Gastrocnemius medialis (tissue), 4 donors: ENCODE measurements at places on chromosomes 1 and 21. TPM values are rescaled to one million over a fixed set of nuclear protein-coding genes. Genes with fewer than 3 reads are reported as not detected.

DNA sequence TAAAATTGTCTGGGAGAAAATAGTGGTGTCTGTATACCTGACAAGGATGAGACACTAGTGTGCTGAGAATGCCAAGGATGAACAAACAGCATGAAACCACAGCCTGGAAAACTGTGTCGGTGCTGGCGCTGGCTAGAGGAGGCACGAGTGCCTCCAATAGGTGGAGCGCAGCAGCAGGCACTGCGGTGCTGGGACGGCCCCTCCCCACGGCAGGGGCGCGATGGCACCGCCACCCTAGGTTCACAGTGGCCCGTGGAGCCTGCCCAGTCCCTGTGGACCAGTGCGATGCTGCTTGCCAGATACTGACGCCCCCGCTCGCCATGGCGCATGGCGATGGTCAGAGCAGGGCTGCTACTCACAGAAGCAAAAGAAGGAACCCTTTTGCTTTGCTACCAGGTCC is 6.8 kb downstream of the CFAP410 start:
- no peak for DNase-seq
- H3K27ac ChIP-seq = no peak overlapping the region
- no peak overlapping the region for H3K4me3 ChIP-seq
- no peaks in the 10 kb centered on the region for H3K27me3 ChIP-seq

DNA sequence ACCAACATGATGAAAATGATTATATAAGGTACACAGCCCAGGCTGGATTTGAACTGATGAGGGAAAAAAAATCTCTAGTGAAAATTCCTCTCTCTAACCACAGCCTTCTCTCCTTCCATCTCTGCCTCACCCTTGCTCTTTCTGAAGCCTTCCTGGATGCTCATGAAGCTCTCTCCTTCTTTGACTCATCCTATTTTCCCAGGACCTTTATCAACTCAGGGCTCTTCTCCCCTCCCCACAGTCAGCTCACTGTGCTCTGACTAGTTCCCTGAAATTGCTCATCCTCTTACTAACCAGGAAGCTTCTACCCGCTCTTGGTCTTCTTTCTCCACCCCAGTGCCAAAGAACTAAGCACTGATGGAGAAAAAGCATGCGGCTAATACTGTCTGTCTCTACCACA is 46.4 kb upstream of the ERG start:
- no peaks in the 10 kb centered on the region for H3K27me3 ChIP-seq
- no peaks in the 10 kb centered on the region for H3K36me3 ChIP-seq
- H3K27ac ChIP-seq = no peak overlapping the region
- no peaks in the 10 kb centered on the region for H3K4me1 ChIP-seq
- H3K4me3 ChIP-seq = no peak overlapping the region
- DNase-seq = no peak

Gene SPRR5
- total RNA-seq = not detected

DNA sequence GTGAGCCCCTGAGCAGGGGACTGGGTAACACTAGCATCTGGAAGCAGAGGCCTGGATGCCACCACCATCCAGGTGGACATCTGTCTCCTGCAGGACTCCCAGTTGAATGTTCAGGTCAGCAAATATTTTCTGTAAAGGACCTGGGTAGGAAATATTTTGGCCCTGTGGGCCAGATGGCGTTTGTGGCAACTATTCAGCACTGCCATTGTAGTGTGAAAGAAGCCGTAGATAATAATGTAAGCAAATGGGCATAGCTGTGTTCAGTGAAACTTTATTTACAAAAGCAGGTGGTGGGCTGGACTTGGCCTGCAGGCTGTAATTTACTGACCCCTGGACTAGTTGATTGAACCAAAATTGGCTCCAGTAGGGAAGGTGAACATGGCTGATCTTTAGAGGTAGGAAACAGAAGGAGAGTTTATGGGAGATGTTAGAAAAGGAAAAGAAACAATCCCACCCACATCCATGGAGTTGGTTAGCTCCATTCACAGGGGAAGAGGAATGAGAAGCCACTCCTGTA is 20.0 kb upstream of the CD101 start:
- no peak overlapping the region for H3K4me3 ChIP-seq
- H3K27me3 ChIP-seq = no peaks in the 10 kb centered on the region
- H3K4me1 ChIP-seq = no peaks in the 10 kb centered on the region
- H3K36me3 ChIP-seq = no peaks in the 10 kb centered on the region
- DNase-seq = no peak

DNA sequence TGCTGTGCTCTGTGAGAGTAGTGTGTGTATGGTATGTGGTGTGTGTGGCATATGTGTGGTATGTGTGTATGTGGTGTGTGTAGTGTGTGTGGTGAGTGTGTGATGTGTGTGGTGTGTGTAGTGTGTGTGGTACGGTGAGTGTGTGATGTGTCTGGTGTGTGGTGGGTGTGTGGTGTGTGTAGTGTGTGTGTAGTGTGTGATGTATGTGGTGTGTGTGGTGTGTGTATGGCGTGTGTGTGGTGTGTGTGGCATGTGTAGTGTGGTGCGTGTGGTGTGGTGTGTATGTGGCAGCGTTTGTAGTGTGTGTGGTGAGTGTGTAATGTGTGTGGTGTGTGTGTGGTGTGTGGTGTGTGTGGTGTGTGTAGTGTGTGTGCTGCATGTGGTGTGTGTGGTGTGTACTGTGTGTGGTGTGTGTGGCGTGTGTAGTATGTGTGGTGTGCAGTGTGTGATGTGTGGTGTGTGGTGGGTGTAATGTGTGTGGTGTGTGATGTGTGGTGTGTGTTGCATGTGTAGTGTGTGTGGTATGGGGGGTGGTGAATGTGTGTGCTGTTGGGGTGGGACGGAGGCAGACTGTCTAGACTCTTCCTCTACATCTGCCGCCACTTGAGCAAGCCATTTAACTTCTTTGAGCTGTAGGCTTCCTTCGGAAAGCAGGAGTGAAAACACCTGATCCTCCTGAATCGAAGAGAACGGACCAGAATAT is 33.5 kb downstream of the GPA33 start:
- no peak for DNase-seq
- no peaks in the 10 kb centered on the region for H3K27me3 ChIP-seq
- no peak overlapping the region for H3K4me3 ChIP-seq

GRCh38 chr1:39409055-39409816 is 82.2 kb upstream of the BMP8A start:
- H3K4me1 ChIP-seq = peaks cover 67% of the 10 kb centered on the region
- H3K27me3 ChIP-seq = no peaks in the 10 kb centered on the region

- H3K4me1 ChIP-seq = no peaks in the 10 kb centered on the region
- no peak overlapping the region for H3K4me3 ChIP-seq
- no peak for DNase-seq
- no peak overlapping the region for H3K27ac ChIP-seq
- no peaks in the 10 kb centered on the region for H3K27me3 ChIP-seq
Observed at GRCh38 chr1:178531887-178532286, 19.0 kb downstream of the TEX35 start.

DNA sequence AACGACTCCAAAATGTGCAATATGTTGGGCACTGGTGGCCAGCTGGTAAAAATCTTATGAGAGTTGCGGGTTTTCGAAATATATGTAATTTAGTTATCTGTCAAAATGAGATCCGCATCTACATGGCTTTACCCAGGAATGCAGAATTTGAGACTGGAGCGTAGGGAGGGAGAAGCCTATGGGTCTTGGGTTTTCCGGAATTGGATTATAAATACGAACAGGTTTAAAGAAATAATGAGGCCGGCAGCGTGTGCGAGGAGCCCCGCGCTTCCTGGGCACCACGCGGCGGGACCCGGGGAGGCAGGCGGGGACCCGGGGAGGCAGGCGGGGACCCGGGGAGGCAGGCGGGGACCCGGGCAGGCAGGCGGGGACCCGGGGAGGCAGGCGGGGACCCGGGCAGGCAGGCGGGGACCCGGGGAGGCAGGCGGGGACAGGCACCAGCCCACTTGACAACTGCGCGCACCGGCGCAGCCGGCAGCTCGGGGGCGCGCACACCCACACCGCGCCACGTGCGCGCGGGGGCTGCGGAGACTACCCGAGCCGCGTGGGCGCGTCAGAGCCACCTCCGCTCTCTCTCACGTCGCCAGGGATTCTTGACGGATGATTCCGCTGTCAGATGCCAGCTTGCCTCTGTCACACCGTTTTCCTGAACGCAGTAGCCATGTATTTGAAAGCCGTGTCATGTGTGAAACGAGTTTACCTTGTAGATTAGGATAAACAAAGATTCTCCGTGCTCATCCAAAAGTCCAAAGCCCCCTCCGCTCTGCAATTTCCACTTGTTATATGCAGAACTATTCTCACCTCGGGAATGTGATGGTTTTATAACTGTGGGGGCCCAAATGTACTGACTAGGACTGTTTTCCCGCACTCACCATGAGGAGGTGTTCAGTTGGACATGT is 54.3 kb upstream of the HNRNPU start:
- H3K27ac ChIP-seq = peak overlapping the region; percentile 90
- no peaks in the 10 kb centered on the region for H3K27me3 ChIP-seq
- peak overlapping the region; percentile 57 for H3K4me3 ChIP-seq
- peak; percentile 86 for DNase-seq
- no peaks in the 10 kb centered on the region for H3K36me3 ChIP-seq

- H3K36me3 ChIP-seq = no peaks in the 10 kb centered on the region
- H3K4me1 ChIP-seq = peaks cover 9% of the 10 kb centered on the region
- H3K27me3 ChIP-seq = no peaks in the 10 kb centered on the region
- H3K27ac ChIP-seq = no peak overlapping the region
- no peak for DNase-seq
Observed at GRCh38 chr1:41200728-41201127, 41.4 kb downstream of the SCMH1 start.

DNA sequence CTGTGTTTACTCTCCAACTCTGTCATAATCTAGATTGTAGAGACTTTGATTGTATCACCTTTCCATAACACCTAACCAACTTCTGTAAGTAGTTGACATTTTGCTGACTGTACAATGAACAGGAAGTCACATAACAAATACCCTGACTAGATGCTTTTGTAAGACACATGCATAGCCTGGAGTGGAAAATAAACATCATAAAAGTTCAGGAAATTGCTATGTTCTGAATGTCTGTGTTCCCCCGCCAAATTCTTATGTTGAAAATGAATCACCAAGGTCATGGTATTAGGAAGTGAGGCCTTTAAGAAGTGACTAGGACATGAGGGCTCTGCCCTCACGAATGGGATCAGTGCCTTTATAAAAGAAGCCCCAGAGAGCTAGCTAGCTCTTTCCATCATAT is 40.4 kb upstream of the ZSWIM5 start:
- no peaks in the 10 kb centered on the region for H3K27me3 ChIP-seq
- no peak overlapping the region for H3K4me3 ChIP-seq
- H3K4me1 ChIP-seq = no peaks in the 10 kb centered on the region
- no peak overlapping the region for H3K27ac ChIP-seq

Gene PSRC1
- total RNA-seq = not detected

- H3K4me3 ChIP-seq = no peak overlapping the region
- H3K36me3 ChIP-seq = no peaks in the 10 kb centered on the region
- no peaks in the 10 kb centered on the region for H3K4me1 ChIP-seq
- DNase-seq = no peak
- no peak overlapping the region for H3K27ac ChIP-seq
Observed at GRCh38 chr1:187948170-187948794, 1119.5 kb downstream of the PLA2G4A start.

Gene CRABP2
- total RNA-seq = 0.98 TPM

GRCh38 chr1:216366979-216367378 is 56.3 kb downstream of the USH2A start:
- no peak overlapping the region for H3K4me3 ChIP-seq
- H3K27me3 ChIP-seq = no peaks in the 10 kb centered on the region
- H3K36me3 ChIP-seq = no peaks in the 10 kb centered on the region
- H3K4me1 ChIP-seq = no peaks in the 10 kb centered on the region
- no peak overlapping the region for H3K27ac ChIP-seq

DNA sequence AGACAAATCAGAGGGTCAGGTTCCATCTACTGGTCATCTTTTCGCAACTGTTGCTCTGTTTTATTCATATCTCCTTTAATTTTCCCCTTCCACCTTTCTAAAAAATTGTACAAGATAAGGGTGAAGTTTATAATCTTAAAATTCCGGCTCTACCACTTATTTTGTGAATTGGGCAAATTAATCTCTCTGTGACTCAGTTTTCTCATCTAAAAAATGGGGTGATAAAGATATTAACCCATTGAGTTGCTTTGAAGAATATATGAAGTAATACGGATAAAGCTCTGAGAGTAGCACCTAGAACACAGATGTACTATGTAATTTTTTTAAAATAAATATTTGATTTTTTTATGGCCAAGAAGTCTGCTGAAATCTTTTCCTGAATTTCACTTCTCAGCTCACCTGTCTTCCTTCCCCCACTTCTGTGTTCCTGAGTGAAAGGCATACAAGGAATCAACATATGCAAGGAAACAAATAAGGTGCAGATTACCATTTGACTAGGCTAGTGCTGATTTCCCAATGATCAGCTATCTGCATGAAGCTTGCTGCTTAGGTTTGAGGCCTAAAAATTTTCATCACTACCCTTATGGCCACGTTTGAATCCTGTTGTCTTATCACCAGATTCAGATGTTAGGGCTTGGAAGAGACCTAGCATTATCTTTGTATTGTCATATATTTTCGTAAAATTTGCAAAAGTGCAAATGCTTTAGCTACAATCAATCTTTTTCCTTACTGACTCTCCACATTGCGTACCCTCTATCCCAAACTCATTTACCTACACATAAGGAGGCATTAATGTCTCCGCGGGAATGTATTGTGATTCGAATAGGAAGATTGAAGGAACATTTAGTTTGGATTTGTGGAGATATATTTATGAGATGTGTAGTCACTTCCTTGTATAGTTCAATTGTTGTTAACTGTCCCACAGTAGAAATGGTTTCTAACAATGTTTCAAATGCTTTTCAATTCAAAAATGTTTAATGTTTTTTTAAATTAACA is 718.3 kb upstream of the PTBP2 start:
- H3K36me3 ChIP-seq = no peaks in the 10 kb centered on the region
- H3K4me3 ChIP-seq = no peak overlapping the region
- no peaks in the 10 kb centered on the region for H3K4me1 ChIP-seq
- no peak for DNase-seq

Gene MFSD2A
- total RNA-seq = not detected

Gene EPB41
- 27.3 TPM for total RNA-seq

Gene CD2
- total RNA-seq = not detected

DNA sequence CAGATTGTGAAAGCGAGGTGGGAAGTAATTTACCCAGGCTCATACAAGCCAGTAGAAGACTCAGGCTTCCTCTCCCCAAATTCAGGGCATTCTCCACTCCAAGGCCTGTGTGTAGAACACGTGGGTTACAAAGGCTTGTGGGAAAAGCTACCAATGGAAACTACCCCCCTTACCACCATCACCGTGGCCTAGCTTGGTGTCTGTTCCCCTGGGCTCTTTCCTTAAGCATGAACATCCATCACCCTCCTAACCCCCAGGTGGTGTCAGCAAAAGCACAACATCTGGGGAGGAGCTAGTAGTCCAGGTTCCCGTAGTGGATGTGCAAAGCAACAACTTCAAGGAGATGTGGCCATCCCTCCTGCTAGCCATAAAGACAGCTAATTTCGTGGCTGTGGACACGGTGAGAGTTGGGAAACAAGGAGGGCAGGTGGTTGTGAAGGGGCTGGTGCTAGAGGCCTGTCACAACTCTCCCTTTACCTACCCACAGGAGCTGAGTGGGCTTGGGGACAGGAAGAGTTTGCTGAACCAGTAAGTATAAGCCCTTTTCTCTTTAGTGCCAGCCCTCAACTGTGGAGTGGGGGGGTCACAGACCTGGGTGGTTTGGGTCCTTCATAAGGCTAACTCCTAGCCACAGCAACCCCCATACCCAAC is 701 bp upstream of the MUTYH start:
- peak overlapping the region; percentile 100 for H3K27ac ChIP-seq
- no peaks in the 10 kb centered on the region for H3K36me3 ChIP-seq
- DNase-seq = no peak
- peaks cover 18% of the 10 kb centered on the region for H3K4me1 ChIP-seq
